ENCODE measurements at places on chromosomes 5 and 9. TPM values are rescaled to one million over a fixed set of nuclear protein-coding genes. Genes with fewer than 3 reads are reported as not detected.

The ESM1 gene
- 3.3 TPM for total RNA-seq

The FAM78A gene
- total RNA-seq, result 0.29 TPM

The CA9 gene
- total RNA-seq, result 2.3 TPM

The SPINK6 gene
- not detected for total RNA-seq

The SGCD gene
- total RNA-seq, result 22.0 TPM

The TMC1 gene
- total RNA-seq, result not detected

The OR1K1 gene
- total RNA-seq, result not detected

The FOXD4L6 gene
- total RNA-seq, result not detected

The UNC13B gene
- 43.8 TPM for total RNA-seq

The SLC35D2 gene
- total RNA-seq, result 22.5 TPM

The NME5 gene
- total RNA-seq, result 2.6 TPM

The LOX gene
- 66.2 TPM for total RNA-seq

Measured in smooth muscle cell of trachea (primary cell).